Activated T-helper 2 cell treated with anti-CD3 and anti-CD28 coated beads, Interferon-gamma antibody, Interleukin-2, Interleukin-4, amounts not matched to agents 10 μg/mL and 5 μg/mL and 100 μg/mL, durations not matched to agents 14 hours and 24 hours and 36 hours (primary cell): ENCODE measurements at places on chromosomes 3 and 15.

DNA sequence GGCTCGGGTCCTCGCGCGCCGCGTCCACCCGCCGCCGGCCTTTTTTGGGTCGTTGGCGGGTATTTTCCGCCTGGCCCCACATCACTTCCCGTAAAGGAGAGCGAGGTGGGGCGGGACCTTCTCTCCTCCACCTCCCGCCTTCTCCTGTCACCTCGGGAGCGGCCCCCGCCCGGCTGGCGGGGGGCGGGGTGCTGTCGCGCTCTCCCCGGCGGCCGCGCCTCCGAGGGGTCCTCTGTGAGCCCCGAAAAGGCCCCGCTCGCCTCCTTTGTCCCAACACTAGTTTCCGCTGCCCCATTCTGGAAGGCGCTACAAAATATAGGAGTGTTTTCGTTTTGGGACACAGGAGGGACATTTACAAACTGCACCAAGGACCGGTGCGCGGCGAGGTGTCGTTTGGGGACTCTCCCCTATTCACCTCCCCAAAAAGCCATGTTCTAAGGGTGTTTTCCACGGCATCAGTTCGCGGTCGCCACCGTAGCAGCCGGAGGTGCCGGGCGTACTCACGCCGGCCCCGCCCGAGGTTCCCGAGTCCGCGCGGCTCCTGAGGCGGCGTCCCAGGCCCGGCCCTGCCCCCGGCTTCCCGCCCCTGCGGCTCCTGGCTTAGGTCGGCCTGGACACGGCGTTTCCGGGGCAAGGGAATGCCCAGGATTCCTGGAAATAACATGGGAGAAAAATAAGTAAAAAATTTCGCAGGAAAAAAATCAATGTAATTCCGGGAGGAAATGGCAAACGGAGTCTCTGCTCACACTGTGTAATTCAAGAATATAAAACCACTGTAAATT, at the start of gene RAB27A:
Gene RAB27A (minus strand): TSS at position 68 of the 782 bp plus-strand sequence. CDS start 54,879 bp downstream, outside the sequence.
- H3K27ac ChIP-seq: peak within 1 kb of the TSS; percentile 91
- H3K4me1 ChIP-seq: peaks cover 36% of the 10 kb centered on the region
- H3K4me3 ChIP-seq: peak within 1 kb of the TSS; percentile 91
- no peaks in the 10 kb centered on the region for H3K27me3 ChIP-seq
- H3K36me3 ChIP-seq: peaks cover 36% of the 10 kb centered on the region

- no peak overlapping the region for H3K4me3 ChIP-seq
- H3K36me3 ChIP-seq: no peaks in the 10 kb centered on the region
- H3K4me1 ChIP-seq: no peaks in the 10 kb centered on the region
- DNase-seq: no peak
These were observed 127.7 kb upstream of the SAMMSON start for GRCh38 chr3:69871868-69872267.

- no peak for DNase-seq
- no peak overlapping the region for H3K27ac ChIP-seq
- no peaks in the 10 kb centered on the region for H3K27me3 ChIP-seq
- peaks cover 62% of the 10 kb centered on the region for H3K36me3 ChIP-seq
- no peak overlapping the region for H3K4me3 ChIP-seq
These were observed 22.6 kb downstream of the RAB7A start for GRCh38 chr3:128748557-128748956.

- H3K36me3 ChIP-seq: peaks cover 3% of the 10 kb centered on the region
- no peak for DNase-seq
- H3K27ac ChIP-seq: no peak overlapping the region
- no peak overlapping the region for H3K4me3 ChIP-seq
These were observed 1.8 kb downstream of the IL20RB start for GRCh38 chr3:136959599-136959998.

DNA sequence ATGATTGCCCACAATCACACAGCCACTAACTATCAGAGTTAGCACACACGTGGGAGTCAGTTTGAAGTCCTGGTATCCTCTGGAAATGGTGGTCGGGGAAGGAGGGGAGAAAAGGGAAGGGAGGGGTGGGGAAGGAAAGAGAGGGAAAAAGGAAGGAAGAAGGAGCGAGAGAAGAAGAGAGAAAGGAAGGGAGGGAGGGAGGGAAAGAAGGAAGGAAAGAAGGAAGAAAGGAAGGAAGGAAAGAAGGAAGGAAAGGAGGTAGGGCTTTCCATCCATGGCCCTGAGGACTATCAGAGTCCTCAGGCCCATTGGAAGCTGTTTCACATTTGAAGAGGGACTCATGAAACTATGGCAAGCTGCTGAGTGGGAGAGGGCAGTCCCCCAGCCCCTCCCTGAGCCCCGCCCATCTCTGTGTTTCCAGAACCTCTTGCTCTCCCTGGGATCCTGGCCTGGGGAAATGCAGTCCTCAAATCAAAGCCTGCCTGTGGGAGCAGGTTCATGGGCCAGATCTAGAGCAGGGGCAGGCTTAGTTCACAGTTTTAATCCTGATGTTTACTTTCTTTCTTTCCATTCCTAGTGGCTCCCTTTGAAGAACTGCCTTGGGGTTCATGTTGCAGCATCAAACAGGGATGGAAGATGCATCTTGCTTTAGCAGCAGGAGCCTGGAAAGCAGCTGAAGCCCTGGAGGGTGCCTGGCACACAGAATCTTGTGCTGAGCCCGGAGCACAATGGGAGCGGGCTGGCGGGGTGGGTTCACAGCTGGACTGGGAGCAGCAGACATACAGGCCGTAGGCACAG, 66.1 kb upstream of the GLCE start:
- H3K27ac ChIP-seq: no peak overlapping the region
- peaks cover 26% of the 10 kb centered on the region for H3K27me3 ChIP-seq
- no peak overlapping the region for H3K4me3 ChIP-seq
- DNase-seq: no peak
- no peaks in the 10 kb centered on the region for H3K4me1 ChIP-seq

GRCh38 chr15:45637552-45638033, 2.8 kb downstream of the SQOR start:
- peaks cover 65% of the 10 kb centered on the region for H3K4me1 ChIP-seq
- peak; percentile 47 for DNase-seq
- peaks cover 55% of the 10 kb centered on the region for H3K36me3 ChIP-seq
- peak overlapping the region; percentile 79 for H3K4me3 ChIP-seq
- H3K27ac ChIP-seq: peak overlapping the region; percentile 95

GRCh38 chr3:52967398-52967797, 70.0 kb upstream of the STIMATE start:
- no peaks in the 10 kb centered on the region for H3K27me3 ChIP-seq
- no peak overlapping the region for H3K4me3 ChIP-seq
- peaks cover 18% of the 10 kb centered on the region for H3K36me3 ChIP-seq
- no peak overlapping the region for H3K27ac ChIP-seq

DNA sequence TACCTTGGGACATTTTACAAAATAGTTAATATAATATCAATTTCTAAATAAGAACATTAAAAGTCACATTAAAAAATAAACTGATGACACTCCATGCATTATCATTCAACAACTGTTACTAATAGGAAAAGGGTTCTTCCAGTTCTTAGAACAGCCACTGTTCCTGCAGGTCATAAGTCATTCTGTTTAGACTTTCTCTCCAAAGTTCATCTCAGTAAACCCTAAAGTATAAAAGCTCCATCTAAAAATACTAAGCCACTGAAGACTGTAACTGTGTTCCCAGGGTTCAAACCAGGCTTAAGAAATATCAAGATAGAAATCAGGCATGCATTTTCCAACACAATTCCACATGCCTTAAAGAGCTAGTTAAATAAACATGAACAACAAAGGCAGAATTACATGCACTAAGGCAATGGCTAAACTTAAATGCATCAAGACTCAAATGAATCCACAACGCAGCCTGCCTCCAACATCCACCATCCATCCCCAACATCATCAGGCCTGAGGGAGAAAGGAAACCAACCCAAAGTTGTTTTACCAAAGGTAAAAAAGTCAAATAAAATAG, 46.2 kb downstream of the DMXL2 start:
- no peak for DNase-seq
- no peaks in the 10 kb centered on the region for H3K27me3 ChIP-seq
- H3K27ac ChIP-seq: no peak overlapping the region

DNA sequence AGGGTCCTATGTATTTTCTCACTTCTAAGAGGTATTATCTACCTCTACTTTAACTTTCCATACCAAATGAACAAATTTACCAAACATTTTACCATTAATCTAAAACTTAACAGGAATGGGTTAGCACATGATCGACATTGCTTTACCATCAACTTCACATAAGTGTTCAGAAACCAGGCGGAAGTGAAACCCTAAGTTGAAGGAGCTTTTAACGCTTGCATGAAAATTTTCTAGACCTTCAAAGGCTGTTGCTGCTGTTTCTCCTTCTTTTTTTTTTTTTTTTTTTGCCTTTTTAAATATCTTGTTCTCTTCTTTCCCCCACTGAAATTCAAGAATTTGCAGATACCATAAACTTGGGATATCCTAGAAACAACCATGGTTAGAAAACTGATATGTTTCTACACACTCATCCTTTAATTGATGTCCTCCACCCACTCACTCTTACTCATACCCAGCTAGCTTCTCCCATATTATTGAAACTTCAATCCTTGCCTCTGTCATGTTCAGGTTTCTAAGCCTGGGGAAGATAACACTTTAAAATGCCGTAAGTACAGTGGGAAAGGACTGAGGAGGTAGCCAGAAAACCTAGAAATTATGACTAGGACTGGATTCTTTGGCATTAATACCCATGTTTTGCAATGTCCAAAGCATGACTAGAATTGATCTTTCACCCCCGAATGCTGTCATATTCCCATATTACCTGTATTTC, 24.7 kb downstream of the MYO5A start:
- no peak overlapping the region for H3K27ac ChIP-seq
- H3K4me1 ChIP-seq: peaks cover 18% of the 10 kb centered on the region

- no peak overlapping the region for H3K27ac ChIP-seq
- no peaks in the 10 kb centered on the region for H3K36me3 ChIP-seq
- DNase-seq: no peak
- no peaks in the 10 kb centered on the region for H3K27me3 ChIP-seq
- H3K4me1 ChIP-seq: no peaks in the 10 kb centered on the region
These were observed 444.5 kb downstream of the EPHB1 start for GRCh38 chr3:135239615-135239884.

- H3K27ac ChIP-seq: peak overlapping the region; percentile 80
- H3K4me1 ChIP-seq: peaks cover 20% of the 10 kb centered on the region
- no peak for DNase-seq
- H3K27me3 ChIP-seq: no peaks in the 10 kb centered on the region
- H3K4me3 ChIP-seq: peak overlapping the region; percentile 91
These were observed 1.5 kb downstream of the PTPN9 start for GRCh38 chr15:75577401-75578172.

DNA sequence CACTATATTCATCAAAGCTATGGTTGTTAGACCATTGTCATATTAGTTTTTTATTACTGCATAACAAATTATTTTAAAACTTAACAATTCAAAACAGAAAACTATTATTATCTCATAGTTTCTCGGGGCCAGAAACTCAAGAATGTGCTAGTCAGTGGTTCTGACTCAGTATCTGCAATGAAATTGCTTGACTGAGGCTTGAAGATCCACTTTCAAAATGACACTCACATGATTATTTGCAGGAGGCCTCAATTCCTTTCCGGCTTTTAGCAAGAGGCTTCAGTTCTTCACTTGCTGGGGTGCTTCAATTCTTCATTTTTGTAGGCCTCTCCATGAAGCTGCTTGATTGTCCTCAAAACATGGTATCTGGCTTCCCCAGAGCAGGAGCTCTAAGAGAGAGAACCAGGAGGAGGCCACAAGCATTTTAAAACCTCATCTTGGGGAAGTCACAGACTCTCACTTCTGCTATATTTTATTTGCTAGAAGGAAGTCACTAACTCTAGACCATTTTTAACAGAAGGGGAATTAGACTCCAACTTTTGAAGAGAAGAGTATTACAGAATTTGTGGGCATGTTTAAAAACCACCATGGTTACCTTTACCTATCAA, 383.7 kb downstream of the MFSD1 start:
- H3K36me3 ChIP-seq: no peaks in the 10 kb centered on the region
- no peak overlapping the region for H3K4me3 ChIP-seq
- no peak for DNase-seq
- no peaks in the 10 kb centered on the region for H3K4me1 ChIP-seq
- H3K27me3 ChIP-seq: no peaks in the 10 kb centered on the region
